Tibial artery (tissue), 4 donors: ENCODE measurements at places on chromosomes 5 and 9.

DNA sequence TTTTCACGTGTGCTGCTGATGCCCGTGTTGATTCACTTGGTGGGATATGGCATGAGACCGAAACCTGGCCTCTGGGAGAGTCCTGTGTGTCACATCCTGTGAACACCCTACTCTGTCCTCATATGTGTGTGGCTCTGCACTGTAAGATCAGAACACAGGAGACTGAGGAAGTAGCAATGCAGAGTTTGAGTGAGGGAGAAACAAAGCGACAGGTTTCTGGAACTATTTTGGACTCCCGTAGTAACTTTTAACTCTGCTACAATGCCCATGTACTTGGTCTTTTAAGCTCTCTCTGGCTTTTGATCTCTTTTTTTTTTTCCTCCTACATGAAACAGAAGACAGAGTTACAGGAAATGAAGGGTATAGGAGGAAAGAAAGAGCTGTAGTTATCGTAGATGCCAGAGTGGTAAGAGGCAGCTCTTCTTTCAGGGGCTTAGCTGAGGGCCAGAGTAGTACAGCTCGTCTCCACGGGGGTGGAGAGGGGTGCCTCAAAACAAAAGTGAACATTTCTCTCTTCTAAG, 26.6 kb downstream of the GRAMD2B start:
- DNase-seq, result no peak

GRCh38 chr5:169248550-169248949, 52.4 kb downstream of the SLIT3 start:
- no peak for DNase-seq

GRCh38 chr9:89013660-89014059, 22.4 kb downstream of the S1PR3 start:
- no peak for DNase-seq

- DNase-seq, result no peak
Observed at GRCh38 chr5:157354800-157355199, 88.9 kb downstream of the CYFIP2 start.
